Activated T-cell treated with anti-CD3 and anti-CD28 coated beads for 1 hour (primary cell): ENCODE measurements at places on chromosomes 1 and 21.

- DNase-seq = no peak
Observed at GRCh38 chr1:31568895-31569595, 7.3 kb upstream of the TINAGL1 start.

DNA sequence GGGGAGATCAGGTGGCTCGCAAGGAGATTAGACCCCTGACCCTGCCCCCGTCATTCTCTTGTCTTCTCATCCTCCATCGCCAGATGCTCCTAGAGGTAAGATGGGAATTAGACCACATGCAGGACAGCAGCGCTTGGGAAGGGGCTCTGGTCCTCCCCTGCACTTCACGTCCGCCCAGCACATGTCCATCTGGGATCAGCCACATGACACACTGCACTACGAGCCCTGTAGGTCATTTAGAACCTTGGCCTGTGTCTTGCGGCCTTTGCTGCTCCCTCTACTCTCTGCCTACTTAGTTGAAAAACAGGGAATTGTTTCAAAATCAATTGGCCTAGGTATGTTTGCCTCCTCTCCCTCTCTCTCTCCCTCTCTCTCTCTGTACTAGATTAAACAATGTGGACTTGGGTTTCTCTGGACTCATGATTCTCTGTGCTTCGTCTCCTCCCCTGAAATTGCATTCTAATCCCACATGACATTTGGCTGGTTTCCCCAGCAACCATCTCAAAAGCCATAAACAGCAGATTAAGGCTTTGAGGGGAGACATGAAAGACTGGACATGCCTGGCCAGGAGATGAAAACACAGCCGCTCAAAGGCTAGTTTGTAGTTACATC is 3.8 kb upstream of the NCMAP start:
- no peak for DNase-seq

DNA sequence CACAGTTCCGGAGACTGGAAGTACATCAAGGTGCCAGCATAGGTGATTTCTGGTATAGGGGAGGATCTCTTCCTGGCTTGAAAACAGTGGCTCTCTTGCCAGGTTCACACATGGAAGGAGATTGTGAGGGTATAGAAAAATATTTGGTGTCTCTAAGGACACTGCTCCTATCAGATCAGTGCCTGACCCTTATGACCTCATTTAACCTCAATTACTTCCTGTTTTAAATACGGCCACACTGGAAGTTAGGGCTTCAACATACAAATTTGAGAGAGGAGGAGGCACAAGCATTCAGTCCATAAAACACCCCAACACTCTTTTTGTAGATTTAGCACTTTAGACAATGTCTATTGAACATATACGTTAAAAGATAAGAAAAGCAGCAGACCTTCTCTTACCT is 37.0 kb downstream of the COL6A1 start:
- DNase-seq = no peak

DNA sequence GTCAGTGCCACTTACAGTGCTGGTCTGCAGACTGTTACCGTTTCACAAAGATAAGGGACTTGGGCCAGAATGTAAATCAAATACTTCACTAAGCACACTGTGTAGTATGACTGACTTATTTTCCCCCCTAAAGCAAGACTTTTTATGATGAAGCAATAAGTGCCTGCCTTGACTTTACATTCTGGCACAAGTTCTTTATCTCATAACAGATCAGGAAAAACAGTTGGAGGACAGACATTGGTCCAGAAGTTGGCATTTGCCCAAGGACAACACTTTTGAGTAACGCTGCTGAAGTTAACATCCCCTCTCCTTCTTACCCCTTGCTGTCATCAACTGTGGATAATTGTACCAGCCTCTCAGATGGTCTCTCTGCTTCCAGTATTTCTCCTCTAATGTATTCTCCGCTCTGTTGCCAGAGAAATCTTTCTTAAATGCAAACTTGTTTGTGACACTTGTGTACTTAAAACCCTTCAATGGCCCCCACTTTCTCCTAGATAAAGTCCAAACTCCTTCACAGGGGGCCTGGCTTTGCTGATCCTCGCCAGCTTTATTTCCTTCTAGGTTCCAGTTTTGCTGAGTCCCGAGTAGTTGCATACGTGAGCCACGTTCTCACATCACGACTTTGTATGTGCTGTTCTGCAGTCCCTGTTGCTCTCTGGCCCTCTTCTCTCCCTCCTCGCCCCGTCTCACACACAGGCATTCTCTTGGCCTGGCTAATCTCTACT is 45.7 kb downstream of the S1PR1 start:
- no peak for DNase-seq

DNA sequence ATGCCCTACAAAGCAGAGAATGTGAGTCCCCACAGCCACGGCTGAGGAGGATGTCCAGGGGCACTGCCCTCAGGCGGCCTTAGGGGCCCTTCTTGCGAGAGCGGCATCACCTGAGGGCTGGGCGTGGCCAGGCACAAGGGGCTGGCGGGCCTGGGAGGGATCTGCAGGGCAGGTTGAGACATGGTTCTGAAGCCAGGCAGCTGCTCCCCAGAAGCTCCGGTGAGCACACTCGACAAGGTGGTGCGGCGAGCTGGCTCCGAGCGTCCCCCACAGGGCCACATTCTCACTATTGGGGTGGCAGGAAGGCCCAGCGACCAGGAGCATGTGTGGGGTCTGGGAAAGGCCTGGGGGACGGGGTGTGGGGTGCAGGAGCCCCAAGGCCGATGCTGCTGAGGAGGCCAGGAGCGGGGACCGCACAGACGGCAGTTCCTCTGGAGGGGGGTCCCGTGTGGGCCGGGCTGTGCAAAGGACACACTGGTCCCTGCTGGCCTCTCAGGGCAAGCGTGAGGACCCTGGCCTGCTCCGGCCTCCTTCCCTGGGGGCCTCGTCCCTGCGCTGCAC is 47.2 kb downstream of the MORN1 start:
- DNase-seq = no peak

DNA sequence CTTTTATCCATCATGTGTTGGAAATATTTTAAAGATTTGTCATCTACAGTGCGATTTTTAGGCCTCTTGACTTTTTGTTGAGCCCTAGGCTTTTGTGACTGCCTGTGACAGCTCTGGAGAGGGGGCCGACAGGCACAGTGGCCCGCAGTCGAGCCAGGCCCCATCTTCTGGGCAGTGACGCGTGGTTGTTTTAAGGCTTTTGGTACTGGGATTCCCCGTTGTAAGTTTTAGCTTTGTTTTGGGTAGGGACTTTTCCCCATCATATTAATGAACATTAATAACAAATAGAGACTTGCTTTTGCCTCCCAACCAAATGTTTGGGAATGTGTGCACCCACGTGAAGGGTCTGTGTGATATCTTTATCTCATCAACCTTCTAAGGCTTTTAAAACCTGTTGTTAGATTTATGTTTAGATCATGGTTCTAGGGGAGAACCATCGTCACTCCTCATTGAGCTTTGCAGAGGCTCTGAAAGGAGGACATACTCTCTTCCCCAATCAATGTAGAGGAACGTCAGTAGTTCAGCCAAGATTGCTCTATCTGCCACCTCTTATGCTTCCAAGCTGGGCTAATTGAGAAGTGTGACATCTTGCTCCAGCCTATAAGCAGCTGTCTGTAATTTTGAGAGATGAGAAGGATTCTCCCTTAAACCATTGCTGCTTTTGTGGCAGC is 34.6 kb downstream of the MAPKAPK2 start:
- no peak for DNase-seq
